ENCODE measurements at places on chromosomes 1 and 21.
A peak's percentile ranks its signal among the peaks of the same experiment; 100 is the strongest.

DNA sequence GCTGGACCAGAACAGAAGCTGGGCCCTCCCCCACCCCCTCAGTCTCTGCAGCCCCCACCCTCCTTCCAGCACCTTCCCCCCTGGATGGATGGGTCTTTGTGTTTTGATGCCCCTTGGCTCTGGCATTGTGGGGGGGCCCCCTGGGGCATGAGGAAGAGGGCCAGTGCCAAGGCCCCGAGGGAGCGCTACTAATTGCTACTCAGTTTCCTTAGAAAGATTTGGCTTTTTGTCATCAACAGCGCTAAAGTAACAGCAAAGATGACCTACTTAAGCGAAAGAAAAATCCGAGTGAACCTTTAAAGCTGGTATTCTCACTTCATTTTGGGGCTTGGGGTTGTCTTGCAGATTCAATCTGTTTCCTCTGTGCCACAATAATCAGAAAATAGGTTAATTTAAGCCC is 63.5 kb downstream of the SKI start:
- DNase-seq = no peak

DNA sequence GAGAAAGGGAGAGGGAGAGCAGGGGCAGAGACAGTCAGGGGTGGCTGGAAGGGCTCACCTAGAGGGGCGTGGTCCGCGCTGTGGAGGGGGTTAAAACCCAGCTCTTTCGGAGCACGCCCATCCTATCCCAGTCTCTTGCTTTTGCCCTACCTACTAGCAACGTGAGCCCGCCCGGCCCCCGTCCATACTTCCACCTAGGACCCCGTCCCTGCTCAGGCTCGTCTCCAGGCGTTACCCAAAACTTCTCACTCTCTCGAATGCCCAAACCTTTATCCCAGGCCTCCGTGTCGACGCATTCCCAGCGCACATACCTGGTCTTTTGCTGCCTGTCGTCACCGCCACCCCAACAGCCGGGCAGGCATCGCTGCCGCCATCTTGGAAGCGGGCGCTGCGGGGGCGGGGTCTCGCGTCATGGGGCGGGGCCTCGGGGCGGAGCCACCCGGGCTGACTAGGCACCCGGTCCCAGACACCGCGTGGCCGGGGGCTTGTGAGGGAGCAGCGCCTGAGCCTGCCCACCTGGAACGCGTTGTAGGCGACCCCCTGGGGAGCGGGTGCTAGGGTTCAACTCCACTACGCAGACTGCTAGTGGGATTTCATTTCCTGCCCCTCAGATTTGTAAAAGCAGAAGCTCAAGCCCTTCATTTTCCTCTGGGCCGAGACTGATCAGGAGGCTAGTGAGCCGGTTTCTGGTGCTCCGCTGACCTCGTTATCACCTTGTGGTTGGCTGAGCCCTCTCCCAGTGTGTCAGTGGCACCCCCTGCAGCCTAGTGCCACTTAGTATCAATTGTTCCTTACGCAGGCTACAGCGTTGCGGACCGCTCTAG is at the start of gene B4GALT3:
Gene B4GALT3 (minus strand): TSS at position 396 of the 824 bp plus-strand sequence. CDS start 1,447 bp downstream, outside the sequence.
- DNase-seq = peak; percentile 93

GRCh38 chr1:63753591-63753990 is 20.2 kb upstream of the ROR1 start:
- no peak for DNase-seq

DNA sequence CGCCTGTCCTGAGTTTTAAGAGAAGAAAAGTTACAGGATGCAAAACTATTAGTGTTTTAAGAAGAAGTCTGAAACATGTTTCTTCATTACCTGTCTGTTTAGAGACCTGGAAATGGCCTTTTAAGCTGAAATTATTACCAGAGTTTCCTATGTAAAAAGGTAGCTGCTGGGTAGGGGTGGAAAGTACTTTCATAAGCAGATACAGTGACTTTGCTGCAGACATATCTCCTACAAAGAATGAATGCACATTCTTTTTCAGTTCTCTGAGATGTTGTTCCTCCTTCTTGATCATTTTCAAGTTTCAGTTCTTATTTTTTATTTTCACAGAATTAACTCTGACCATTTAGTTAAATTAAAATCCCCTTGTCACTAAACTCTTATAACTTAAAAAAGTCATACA is 1329.6 kb downstream of the KCNT2 start:
- no peak for DNase-seq
